Stimulated activated CD4-positive, alpha-beta T cell treated with anti-CD3 and anti-CD28 coated beads, TNF-alpha, amount 100 ng/mL, for 24 hours (primary cell): ENCODE measurements at places on chromosomes 13 and 19.
A peak's percentile ranks its signal among the peaks of the same experiment; 100 is the strongest.

GRCh38 chr19:15266683-15267082, 34.4 kb upstream of the EPHX3 start:
- DNase-seq = no peak

- DNase-seq = no peak
Measured at GRCh38 chr19:36939153-36939552, 23.0 kb downstream of the ZNF568 start.

DNA sequence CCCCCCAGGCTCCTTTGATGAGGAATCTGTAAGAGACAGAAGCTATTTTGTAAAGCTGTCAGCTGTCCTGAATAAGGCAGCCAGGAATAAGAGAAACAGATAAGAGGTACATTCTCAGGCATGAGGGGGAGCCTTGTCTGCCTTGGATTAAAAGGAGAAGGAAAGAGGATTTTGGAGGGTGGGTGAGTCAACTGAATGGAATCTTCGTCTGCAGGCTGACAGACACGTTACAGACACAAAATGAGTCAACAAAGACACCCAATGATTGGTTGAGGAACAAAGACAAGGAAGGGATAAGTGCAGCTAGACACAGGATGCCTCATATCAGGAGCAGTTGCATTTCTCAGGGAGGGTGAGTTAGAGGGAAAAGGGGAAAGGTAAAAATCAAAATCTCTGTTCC, 162.5 kb downstream of the OLFM4 start:
- DNase-seq = no peak

GRCh38 chr19:30253581-30253996, 118.6 kb upstream of the ZNF536 start:
- no peak for DNase-seq

DNA sequence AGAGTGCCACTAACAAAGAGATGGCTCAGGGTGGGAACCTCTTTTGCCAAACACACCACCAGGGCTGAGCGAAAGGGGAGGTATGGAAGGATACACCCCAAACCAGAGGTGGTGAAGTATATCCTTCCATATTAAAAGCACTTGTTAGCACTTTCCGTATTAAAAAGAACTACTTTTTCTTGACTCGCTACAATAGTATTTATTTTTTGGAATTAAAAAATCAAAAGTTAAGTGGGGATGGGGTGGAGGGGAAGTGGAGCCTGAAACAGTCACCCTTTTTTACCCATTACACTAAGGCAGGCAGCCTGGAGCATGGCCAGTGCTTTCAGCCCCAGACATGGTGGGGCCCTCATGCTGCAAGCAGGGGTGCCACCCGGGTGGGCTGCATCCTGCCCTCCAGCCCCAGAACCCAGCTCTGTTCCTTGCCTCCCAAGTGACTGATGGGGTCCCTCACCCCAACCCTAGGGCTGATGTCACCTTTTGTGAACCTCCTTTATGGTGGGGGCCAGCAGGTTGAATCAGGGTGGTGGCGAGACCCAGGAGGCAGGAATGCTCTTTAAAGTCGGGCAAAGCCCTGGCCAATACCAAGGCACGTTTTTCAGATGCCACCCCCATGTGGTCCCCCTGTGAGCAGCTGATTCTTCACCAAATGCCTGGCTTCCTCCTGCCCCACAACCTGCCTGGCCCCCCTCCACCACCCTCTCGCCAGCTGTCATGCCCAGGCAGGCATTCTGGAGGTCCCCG, 31.0 kb downstream of the LYL1 start:
- no peak for DNase-seq

DNA sequence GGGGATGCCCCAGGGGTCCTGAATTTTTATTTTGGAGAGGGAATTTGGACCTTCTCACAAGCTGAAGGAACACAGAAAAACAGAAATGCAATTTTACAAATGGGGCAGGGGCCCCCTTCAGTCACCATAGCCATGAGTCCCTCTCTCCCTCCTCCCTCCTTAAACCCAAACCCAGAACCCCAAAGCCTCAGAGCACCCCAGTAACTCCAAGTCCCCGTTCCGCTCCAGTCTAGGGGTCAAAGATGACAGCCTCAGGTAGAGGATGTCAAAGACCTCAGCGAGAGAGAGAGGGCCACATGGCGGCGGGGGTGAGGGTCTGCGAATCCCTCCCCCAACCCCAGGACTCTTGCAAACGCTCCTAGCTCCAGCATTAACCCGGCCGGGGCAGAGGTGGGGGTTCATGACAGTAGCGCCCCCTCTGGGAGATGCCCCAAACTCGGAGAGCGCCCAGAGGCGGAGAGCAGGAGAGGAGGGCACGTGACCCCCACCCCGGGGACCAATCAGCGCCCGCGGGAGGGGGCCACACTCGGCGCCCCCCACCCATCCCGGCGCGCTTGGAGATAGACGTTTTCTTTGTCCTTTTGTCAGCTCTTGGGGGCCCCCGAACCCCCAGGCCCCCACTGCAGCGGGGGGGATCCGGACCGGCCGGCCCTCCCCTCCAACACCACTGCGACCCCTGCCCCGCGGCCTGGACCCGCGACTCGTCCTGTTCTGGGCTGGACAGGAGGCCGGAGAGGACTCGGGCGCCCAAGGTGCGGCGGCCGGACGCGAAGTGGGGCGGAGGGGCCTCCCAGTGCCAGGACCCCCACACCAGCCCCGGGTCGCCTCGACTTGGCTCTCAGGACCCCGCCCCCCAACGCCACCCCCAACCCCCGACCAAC, 20.8 kb upstream of the SEMA6B start:
- DNase-seq = no peak

GRCh38 chr13:35891507-35892441, 239.4 kb downstream of the DCLK1 start:
- no peak for DNase-seq

DNA sequence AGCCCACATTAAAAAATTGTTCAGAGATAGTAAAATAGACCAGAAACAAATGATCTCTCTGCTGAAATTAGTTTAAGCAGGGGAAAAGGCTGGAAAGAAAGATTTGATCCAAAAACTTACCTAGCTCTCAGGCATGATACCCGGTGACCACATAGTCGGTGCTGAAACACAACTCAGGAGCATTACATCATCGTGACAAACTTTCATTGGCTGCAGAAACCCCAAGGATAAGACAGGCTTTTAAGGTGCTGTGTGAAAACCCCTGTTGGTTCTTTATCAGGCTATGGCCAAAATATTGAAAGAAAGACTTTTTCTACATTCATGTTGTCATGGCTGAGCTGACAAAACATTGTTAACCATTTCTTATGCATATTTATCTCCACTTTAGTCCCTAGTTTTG, 171.7 kb upstream of the KLF12 start:
- DNase-seq = no peak

- DNase-seq = no peak
Measured at GRCh38 chr19:13899912-13900584, 5.9 kb downstream of the BRME1 start.

DNA sequence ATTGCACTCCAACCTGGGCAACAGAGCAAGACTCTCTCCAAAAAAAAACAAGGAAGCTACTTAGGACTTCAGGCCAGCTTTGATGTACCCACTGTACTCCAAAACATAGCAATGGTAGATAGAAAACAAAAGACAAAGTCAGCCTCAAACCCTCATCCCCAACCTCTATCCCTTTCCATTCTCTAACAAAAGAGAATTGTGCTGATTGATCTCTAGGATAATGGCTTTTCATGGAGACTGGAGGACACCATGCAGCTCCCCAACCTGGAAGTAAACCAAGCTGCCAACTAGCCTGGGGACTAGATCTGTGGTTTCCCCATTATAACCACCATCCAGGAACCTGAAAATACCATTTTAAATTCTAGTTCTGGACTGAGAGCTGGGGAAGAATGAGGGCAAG, 4.3 kb upstream of the ZDHHC20 start:
- no peak for DNase-seq

- no peak for DNase-seq
Measured at GRCh38 chr13:110435331-110435730, 126.2 kb downstream of the RAB20 start.

- DNase-seq = no peak
Measured at GRCh38 chr13:107421028-107421427, 794.3 kb downstream of the LIG4 start.

- no peak for DNase-seq
Measured at GRCh38 chr19:17807731-17808316, 12.9 kb downstream of the B3GNT3 start.

DNA sequence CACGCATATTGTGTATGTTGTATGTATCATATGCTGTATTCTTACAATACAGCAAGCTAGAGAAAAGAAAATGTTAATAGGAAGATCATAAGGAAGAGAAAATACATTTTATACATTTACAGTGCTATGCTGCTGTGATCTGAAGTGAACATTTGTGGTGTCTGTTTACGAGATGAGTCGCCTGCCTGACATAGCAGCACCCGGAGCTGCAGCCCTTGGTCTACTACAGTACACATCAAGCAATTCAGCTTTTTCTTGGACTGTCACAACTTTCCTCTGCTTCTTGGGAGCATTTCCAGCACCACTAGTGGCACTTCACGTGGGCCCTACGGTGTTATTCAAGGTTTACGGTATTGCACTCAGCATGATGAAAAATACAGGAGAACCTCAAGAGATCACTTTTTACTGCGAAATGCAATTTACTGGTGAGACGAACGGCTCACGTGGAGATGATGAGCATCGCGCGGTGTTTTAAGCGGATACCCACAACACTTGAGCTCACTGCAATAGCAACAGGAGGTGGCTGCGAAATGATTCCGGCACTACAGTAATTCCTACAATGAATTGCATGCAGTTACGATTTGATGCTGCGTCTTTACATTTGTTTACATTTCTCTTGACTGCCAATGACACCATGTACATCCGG, 308.4 kb downstream of the FGF9 start:
- no peak for DNase-seq

GRCh38 chr13:70723732-70724131, 615.5 kb upstream of the KLHL1 start:
- no peak for DNase-seq

GRCh38 chr19:17086120-17086519, 10.5 kb downstream of the MYO9B start:
- DNase-seq = no peak

DNA sequence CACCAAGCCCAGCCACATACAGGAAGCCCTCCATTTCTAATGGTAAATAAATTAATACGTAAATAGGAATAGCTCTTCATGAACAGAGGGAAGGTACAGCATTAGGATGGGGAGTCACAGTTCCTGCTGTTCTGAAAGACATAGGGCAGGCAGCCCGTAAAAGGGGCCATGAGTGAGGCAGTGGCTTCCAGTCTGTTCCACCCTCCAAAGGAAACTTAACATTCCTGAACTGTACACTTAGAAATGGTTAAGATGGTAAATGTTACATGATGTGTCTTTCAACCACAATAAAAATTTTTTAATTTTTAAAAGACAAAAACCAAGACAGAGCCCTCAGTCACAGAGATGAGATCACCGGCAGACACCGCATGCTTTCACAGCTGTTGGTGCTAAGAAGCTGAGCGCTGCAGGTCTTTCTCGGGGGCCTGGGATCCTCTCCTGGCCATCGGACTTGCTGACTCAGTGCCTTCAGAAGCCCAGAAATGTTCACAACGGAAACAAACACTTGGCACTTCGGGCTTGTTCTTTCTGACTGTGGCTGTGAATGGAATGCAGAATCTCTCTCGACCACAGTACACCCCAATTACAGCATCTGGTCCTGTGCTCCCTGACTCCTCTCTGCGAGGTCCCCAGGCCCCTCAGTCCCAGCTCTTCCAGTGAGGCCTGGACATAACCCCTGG, 36.4 kb downstream of the EPS15L1 start:
- no peak for DNase-seq

- DNase-seq = no peak
Measured at GRCh38 chr13:47066226-47066625, 169.4 kb upstream of the HTR2A start.

GRCh38 chr19:12603714-12604113, 6.9 kb downstream of the ZNF490 start:
- no peak for DNase-seq

DNA sequence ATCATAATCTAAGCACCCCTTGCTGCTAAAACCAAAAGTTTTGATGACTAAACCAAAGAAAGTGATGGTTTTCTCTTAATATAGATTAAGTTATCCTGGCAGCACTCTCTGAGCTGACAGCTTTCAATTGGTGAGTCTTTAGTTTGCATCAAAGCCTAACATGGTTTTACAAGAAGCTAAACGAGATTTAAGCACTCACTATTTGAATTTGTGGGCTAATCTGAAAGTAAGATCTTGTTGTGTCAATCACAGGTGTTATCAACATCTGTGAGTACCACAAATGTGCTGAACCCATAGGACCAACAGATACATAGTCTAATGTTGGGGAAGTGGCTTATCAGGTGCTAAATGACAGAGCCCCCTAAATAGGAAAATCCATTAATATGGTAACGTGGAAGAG, 223.9 kb downstream of the LHFPL6 start:
- DNase-seq = no peak

GRCh38 chr13:78736142-78736541, 77.2 kb upstream of the OBI1 start:
- no peak for DNase-seq

GRCh38 chr13:32976056-32976805, 40.0 kb upstream of the KL start:
- no peak for DNase-seq

GRCh38 chr19:10763828-10764339, 46.0 kb downstream of the DNM2 start:
- no peak for DNase-seq

GRCh38 chr19:6551607-6552450, 21.0 kb downstream of the TNFSF9 start:
- DNase-seq = peak; percentile 63

- no peak for DNase-seq
Measured at GRCh38 chr13:25588336-25589060, 216.7 kb downstream of the ATP8A2 start.

DNA sequence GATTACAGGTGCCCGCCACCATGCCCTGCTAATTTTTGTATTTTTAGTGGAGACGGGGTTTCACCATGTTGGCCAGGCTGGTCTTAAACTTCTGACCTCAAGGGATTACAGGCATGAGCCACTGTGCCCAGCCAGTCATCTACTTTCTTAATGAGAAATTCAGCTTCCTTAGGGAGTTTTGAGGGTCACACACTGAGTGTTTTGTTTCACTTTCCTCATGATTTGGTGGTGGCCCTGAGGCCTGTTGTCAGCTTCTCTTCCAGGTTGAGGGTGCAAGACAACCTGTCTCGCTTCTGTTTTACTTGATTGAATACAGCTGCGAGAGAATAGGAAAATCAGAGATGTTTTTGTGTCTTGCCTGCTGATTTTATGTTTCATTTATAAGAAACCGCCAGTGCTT, 9.9 kb downstream of the FRY start:
- DNase-seq = no peak

GRCh38 chr13:20410726-20411125, 114.9 kb downstream of the CRYL1 start:
- no peak for DNase-seq

GRCh38 chr13:32645854-32646253, 59.6 kb downstream of the PDS5B start:
- no peak for DNase-seq

- DNase-seq = no peak
Measured at GRCh38 chr19:2282062-2282861, at the start of gene PEAK3. PEAK3 (minus strand) TSS chr19:2282175; CDS start chr19:2280931, 1,244 bp downstream.
